Hippocampal formation (tissue), 2 donors: ENCODE measurements at places on chromosomes 2 and 18.

GRCh38 chr2:163182764-163183354, 344.3 kb upstream of the KCNH7 start:
- no peak for DNase-seq

- DNase-seq: no peak
Observed at GRCh38 chr18:44119607-44120006, 561.1 kb upstream of the SETBP1 start.

DNA sequence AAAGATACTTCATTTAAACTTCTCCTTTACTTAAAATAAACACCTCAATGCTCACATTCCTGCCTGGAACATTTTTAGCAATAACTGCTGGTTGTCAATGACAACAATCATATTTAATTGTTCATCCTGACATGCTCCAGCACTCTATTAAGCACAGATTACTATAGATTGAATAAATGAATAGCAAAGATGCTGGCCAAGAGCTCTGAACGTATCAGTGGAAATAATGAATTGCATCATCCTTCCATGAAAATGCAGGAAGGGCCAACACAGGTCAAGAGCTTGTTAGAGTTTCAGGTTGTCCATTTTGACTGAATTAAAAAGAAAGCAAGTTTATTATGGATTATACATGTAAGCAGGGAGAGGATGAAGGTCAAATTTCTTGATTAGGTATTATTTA, 994.0 kb downstream of the TSN start:
- DNase-seq: no peak

DNA sequence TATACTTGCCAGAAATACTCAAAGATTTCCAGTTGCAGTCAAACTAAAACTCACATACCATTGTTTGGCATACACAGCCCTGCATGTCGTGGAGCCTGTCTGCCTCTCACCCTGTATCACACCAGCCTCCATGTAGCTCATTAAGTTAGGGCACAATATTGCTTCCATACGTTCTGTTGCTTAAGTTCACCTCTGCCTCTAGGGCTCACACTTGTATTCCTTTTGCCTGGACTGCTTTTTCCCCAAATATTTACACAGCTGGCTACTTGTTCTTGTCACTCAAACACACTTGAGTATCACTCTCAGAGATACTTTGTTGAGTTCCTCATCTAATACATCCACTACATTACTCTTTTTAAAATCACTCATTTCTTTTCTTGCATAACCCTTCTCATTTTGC, 83.1 kb downstream of the PTH2R start:
- DNase-seq: no peak

GRCh38 chr2:156792242-156792840, 356.2 kb downstream of the GPD2 start:
- no peak for DNase-seq

GRCh38 chr2:200624658-200625057, 38.8 kb downstream of the AOX1 start:
- DNase-seq: no peak

DNA sequence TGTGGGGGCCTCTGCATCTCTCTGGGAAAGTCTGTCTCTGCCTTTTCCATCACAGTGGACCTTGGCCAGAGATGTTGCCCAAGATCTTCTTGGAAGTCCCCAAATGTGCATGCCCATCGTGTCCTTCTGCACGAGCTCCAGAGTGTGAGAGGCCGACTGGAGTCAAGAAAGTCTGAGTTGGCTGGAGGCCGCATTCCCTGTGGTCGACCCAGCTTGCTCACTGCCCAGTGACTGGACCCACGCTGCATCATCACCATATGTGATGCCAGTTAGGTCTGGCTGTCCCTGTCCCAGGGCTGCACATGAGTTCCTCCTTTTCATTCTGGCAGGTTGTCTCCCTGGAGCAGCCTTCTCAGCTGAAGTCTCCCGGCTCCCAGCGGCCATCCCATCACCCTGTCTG, 93.8 kb downstream of the ARL4C start:
- DNase-seq: no peak
